ENCODE measurements at places on chromosomes 3 and 15.

- DNase-seq, result no peak
These were observed 27.8 kb upstream of the POLG start for GRCh38 chr15:89362203-89363101.

DNA sequence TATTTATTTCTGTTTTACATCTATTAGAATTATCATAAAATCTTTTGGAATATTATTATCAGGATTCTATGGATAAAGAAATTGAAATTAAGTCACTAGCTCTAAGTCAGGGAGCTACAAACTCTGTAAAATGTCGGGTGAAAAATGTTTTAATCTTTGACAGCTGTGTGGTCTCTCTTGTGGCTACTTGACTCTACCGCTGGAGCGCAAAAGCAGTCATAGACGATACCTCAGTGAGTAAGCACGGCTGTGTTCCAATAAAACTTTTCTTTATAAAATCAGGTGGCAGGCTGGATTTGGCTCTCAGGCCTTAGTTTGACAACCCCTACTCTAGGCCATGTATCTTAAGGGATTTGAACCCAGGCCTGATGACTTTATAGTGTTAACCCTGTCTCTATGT, 88.5 kb upstream of the PFN2 start:
- DNase-seq, result no peak

DNA sequence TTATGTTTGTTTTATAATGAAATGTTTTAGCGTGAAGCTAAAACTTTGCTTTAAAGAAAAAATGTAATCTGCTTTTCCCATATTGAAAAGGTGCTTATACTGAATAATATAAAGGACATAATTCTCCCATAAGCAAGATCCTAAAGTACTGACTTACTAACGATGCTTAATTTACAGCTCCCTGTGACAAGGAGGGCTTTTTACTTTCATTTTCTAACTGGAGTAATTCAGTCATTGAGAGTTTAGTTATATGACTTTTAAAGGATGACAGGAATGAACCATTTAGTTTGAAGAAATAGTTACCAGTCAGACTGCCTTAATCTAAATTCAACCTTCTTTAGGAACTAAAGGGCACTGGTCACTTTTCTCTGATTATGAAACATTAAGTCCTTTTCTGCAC, 19.3 kb upstream of the ZPLD1 start:
- no peak for DNase-seq

DNA sequence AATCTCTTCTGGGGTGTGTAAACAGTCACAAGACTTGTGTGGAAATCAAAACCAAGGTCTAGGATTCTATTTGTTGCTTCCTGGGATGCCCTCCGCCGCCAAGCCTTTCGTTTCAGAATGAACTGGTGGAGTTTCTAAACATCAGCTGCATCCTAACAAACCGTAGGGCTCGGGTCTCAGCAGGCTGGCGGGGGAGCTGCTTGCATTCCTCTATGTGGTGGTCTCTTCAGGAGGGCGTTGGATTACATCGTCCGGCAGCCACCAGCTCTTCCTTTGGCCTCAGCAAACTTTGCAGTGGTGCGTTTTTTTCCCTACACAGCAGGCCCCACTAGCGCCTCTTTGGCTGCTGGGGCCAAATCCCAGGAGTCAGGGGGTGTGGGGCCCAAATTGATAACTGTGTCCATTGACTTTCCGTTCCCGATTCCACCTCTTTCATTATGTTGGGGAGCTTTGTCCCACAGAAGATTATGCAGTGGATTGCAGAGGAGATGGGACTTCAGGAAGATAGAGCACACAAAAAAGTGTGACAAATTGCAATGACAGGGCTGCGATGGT, 390.0 kb upstream of the NR2F2 start:
- DNase-seq, result no peak

GRCh38 chr3:99330281-99330680, 308.1 kb upstream of the COL8A1 start:
- DNase-seq, result no peak

GRCh38 chr3:181782306-181782954, 70.7 kb downstream of the SOX2 start:
- DNase-seq, result no peak

GRCh38 chr15:56042982-56043980, 49.9 kb upstream of the NEDD4 start:
- no peak for DNase-seq

GRCh38 chr15:52790169-52790708, at the start of gene ONECUT1:
TSS of gene ONECUT1 (minus strand) at chr15:52790336. CDS start at chr15:52789884, 452 bp downstream.
- no peak for DNase-seq

- DNase-seq, result no peak
These were observed 11.7 kb downstream of the DLG1 start for GRCh38 chr3:197286678-197287077.

- no peak for DNase-seq
These were observed 202.7 kb upstream of the BHLHE40 start for GRCh38 chr3:4776399-4776979.

DNA sequence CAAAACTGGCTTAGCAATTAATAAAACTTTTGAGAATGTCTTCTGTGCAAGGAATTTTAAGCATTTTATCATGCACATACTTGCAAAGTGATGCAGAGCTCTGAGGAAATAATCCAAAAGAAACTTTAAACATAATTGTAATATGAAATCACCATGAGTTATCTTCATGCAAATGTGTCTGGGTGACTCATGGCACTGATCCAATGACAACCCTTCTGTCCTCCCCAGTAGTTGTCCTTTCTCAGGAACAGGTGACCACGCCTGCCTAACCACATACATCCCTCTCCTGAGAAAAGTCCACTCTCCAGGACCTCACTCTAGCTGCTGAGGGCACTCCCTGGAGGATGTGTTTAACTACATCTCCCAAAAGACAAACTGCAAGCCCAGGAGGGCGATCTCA, 530.6 kb upstream of the IL12A start:
- DNase-seq, result no peak

DNA sequence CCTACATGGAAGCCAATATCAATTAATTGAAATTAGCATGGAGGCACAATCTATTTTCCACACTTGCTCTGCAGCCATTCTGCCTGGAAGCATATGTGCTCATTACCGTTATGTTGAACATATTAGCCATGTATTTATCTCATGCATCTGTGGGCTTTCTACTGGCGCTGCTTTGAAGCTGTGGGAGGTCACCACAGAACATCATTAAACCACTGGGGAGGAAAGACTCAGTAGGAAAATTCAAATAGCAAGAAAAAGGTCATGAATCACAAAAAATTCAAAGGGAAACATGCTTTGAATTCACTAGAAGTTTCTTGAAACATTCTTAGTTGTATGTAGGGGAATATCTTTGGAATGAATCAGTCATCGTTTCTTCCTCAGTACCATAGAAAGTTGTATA, 652.5 kb downstream of the EDEM1 start:
- DNase-seq, result no peak

DNA sequence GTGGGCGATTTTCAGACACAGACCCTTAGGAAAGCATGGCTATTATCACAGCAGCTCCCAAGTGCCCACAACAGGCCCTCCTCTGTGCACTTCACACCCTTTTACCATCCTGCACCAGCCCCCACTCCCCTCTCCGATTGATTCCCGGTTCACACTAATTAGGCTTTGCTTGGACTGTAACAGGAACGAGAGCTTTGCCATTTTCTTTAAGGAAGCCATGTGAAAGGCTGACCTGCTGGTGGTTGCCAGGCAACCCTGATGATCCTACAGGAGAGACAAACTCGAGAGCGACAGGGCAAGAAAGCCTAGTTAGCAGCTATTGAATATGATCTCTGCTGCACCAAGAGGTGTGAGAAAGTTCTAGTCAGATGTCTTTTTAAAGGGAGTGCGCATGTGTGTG, 28.2 kb upstream of the DET1 start:
- DNase-seq, result no peak

DNA sequence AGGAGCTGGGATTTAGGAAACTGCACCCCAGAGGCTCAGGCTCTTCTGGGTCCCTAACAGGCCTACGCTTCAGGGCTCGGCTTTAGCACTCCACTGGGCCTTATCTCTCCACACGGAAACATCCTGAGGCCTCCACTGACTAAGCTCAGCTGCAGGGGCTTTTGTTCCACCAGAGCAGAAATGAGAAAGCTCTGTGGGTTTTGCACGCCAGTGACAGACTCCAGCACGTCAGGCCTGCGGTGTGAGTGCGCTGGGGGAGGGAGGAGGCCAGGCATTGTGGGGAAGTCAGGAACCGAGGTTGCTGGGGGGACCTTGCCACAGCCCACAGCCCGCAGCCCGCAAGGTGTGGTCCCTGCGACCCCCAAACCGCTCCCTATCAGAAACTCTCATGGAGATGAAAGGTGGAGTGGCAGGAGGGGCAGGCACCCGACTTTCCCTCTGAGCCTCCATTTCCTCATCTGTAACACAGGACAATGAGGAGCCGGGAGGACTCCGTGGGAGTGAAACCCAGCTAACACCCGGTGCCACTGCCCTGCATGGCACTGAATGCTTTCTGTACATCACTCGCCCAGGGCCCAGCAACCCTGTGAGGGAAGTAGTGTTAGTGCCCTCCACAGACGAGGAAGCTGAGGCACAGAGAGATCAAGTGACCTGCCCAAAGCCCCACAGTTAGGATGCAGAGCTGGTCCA, 106.5 kb downstream of the TPRA1 start:
- DNase-seq, result no peak

- no peak for DNase-seq
These were observed 43.2 kb downstream of the TMEM39A start for GRCh38 chr3:119420196-119420595.

- no peak for DNase-seq
These were observed 6.5 kb downstream of the A4GNT start for GRCh38 chr3:138125548-138126221.

DNA sequence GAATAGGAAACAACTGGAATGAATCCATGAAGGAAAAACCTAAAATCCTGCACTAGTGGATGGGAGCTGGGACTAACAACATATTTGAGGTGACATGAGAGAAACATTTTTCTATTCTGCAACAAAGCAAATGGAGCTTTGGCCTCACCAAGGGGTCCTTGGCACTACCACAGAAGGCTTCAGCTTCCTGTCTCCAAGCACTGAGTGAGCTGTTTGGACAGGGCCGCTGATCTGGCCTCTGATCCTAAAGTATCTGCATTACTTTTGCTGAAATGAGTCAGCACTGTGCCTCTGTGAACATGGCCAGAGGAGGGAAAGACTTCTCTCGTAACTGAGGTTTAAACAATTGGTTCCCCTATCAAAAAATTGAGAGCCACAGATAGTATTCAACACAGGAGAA, 9.0 kb downstream of the ARPP21 start:
- no peak for DNase-seq

- no peak for DNase-seq
These were observed 23.8 kb downstream of the NIPA1 start for GRCh38 chr15:22810033-22810852.

DNA sequence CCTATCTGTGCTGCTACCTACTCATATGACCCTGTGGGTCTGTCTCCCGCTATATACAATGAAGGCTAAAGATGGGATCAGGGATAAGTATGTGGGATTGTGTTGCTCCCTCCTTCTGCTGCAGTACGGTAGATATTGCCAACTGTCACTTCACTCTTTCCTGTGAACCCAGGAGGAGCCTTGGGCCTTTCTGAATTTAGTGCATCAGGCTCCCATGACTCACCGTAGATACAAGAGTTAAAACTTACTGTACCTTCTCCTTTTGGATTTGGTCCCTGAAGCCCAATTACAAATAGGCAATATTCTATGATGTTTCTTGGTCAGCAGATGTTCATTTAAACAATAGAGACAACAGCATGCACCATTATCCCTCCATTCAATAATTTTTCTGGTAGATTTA, 27.4 kb downstream of the MITF start:
- no peak for DNase-seq

- DNase-seq, result no peak
These were observed 234.3 kb upstream of the IGF1R start for GRCh38 chr15:98413933-98414546.

DNA sequence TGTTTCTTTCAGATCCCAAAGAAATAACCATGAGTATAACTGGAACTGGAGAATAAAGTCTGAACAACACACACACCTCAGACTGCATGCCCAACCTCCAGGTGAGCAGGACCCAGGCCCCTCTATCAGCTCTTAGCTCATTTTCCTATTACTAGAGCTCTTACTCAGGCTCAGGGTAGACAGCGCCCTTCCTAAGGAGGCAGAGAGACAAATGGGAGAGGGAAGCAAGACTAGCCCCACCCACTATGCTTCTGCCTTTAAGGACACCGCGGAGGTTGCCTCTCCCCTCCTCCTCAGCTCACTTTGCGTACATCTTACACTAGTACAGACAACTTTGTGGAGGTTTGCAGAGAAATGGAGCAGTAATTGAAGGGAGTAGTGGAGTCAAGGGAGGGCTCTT, 44.0 kb upstream of the GLCE start:
- DNase-seq, result no peak

DNA sequence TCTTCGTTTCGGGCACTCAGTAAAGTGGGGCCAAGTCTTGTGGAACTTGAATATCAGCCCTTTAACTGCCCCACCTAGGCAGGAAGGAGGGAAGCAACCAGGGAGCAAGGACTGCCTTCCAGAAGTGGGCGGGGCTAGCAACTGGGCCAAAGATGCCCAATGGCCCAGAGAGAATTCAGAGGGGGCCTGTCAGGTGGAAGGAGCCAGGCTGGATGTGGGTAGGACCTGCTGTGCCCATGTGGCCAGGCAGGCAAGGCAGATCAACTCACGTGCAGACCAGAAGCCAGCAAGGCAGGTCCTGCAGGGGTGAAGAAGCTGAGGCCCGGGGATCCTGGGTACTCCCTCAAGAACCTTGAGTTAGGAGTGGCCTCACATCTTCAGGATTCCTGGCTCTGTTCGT, 5.5 kb downstream of the MAP6D1 start:
- no peak for DNase-seq

DNA sequence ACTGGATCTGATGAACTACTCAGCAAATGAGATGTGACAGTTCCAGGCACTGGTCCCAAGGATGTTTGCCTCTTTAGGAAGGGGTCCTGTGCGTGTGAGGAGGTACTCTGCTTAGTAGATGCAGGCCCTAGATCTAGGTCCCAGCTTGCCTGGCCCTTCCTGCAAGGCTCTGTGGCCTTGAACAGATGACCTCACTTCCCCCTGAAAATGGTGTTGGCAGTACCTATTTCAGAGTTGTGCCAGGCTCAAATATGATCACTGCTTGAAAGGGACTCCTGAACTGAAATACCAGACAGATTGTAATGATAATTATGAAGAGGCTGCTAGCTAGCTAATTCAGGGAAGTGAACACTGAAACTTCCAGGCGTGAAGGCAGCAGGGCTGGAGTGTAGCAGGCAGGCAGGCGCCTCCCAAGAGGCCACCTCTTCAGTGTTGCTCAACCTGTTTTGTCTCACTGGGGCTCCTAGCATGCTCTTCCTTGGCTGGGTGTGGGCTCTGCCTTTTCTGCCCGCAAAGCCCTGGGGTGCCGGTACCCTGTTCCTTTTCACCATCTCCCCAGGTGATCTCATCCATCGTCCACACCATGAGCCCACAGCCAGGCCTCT, 24.1 kb upstream of the CPNE9 start:
- DNase-seq, result no peak

GRCh38 chr3:45976191-45977091, 19.2 kb downstream of the FYCO1 start:
- DNase-seq, result no peak

DNA sequence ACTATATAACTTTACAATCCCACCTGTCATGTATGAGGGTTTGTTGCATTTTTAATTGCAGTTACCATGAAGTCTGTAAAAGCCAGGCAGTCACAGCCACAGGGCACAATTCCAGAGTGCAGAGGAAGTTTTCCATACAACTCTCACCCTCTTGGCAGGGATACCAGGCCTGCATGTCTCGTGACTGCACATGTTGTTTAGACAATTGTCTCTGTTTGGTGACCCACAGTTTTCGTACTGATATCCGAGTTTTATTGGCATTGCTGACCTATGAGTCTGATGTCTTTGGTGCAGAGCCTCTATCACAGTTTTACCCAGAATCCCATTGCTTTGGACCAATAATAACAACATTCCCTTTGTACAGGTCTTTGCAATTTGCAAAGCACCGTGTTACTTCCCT, 24.9 kb upstream of the MYZAP start:
- no peak for DNase-seq

GRCh38 chr15:51348688-51349087, 7.2 kb downstream of the GLDN start:
- DNase-seq, result no peak
